SJSA1 (cell line): ENCODE measurements at places on chromosomes 11 and 22. TPM values are rescaled to one million over a fixed set of nuclear protein-coding genes. Genes with fewer than 3 reads are reported as not detected.

The APOBEC3F gene
- 2.6 and 3.8 TPM in 2 replicates for total RNA-seq

The NCAPH2 gene
- 106 and 113 TPM in 2 replicates for total RNA-seq

The TENM4 gene
- not detected in 2 replicates for total RNA-seq

The RPLP2 gene
- 504 and 706 TPM in 2 replicates for total RNA-seq

The IGHMBP2 gene
- total RNA-seq = 16.4 and 30.2 TPM in 2 replicates

The ELP4 gene
- 21.4 and 33.8 TPM in 2 replicates for total RNA-seq

The MMP1 gene
- total RNA-seq = 0.29 and 1.1 TPM in 2 replicates

DNA sequence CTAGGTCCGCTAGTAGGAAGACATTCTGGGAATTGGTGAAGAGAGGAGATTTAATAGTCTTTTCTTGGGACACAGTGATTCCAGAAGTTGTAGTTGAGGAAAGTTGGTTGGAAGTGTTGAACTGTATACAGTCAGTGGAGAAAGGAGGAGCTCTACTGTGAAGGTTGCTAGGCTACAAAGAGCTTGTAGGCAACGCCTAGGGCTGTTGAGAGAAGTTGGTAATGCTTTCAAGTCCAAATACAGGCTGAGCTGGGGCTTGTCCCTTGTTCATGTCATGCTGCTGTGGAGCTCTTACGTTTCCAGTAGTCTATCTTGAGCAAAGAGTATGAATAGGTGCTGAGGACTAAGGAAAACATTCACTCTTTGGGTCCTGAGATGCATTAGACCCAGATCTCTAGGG is 1.1 kb downstream of the TBCEL start:
- peak overlapping the region; percentile 72 for H3K4me3 ChIP-seq
- DNase-seq = no peak
- no peaks in the 10 kb centered on the region for H3K36me3 ChIP-seq
- H3K4me1 ChIP-seq = peaks cover 7% of the 10 kb centered on the region
- no peaks in the 10 kb centered on the region for H3K27me3 ChIP-seq

DNA sequence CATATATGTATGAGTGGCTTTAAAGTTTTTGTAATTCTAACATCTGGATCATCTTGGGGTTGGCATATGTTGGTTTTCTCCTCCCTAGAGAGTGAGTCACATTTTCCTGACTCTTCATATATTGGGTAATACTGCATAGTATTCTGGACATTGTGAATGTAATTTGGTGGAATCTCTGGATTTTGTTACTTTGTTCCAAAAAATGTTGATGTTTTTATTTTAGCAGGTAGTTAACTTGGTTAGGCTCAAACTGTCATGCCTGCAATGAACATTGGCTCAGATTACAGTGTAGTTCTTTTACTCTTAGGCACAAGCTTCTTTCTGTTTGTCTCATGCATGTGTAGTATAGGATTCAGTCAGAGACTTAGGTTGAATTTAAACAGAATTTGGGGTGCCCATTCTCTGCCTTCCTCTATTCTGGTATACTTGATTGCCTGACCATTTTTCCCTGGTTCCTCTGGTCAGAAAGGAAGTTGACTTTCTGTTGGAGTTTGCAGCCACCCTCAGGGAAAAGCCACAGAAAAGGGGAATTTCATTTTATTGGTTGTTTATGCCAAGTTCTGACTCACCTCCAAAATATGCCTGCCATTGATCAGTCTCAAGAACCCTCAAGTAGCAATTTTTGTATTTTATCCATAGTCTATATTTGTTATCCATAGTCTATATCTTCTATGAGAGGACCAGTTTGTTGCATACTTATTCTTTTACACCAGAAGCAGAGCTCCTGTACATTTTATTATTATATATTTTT is 151.7 kb downstream of the UVRAG start:
- H3K27ac ChIP-seq = no peak overlapping the region
- no peak for DNase-seq
- H3K27me3 ChIP-seq = no peaks in the 10 kb centered on the region
- no peaks in the 10 kb centered on the region for H3K36me3 ChIP-seq
- H3K4me1 ChIP-seq = peaks cover 8% of the 10 kb centered on the region

DNA sequence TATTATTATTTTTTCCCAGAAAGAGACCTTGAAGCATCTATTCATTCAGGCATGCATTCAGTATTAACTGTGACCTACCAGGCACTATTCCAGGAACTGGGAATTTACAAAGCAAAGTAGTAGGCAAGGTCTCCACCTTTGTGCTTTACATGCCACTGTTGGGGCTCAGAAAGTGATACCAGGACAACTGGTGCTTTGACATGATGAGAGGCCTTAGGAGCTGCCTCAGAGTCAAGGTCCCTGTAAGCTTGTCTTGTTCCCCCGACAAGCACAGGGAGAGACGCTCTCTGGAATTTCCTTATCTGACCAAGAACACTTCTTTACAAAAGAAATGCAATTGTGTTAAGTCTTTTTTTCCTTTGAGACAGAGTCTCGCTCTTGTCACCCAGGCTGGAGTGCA is 2.3 kb upstream of the HMOX1 start:
- peaks cover 7% of the 10 kb centered on the region for H3K36me3 ChIP-seq
- peaks cover 34% of the 10 kb centered on the region for H3K4me1 ChIP-seq
- no peaks in the 10 kb centered on the region for H3K27me3 ChIP-seq
- no peak overlapping the region for H3K4me3 ChIP-seq

DNA sequence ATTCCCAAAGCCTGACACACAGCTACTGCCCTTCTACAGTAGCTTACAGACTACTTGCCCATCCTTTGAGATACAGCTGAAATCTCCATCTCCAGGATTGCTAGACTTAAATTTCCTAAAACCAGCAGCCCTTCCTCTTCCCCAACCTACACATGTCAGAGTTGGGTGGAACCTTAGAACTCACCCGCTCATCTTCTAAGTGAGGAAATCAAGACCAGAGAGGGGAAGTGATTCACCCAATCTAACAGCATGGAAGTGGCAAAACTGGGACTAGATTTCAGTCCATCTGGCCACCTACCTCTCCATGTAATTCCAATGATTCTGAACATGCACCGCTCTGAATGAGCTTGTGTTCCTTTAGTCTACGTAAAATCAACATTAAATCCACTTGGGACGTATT is 1.0 kb upstream of the TMEM86A start:
- H3K27me3 ChIP-seq = no peaks in the 10 kb centered on the region
- H3K4me3 ChIP-seq = no peak overlapping the region
- no peak overlapping the region for H3K27ac ChIP-seq
- no peaks in the 10 kb centered on the region for H3K36me3 ChIP-seq

GRCh38 chr11:79352349-79352703 is 88.5 kb downstream of the TENM4 start:
- H3K27ac ChIP-seq = no peak overlapping the region
- H3K4me3 ChIP-seq = no peak overlapping the region
- H3K4me1 ChIP-seq = no peaks in the 10 kb centered on the region
- H3K27me3 ChIP-seq = no peaks in the 10 kb centered on the region
- H3K36me3 ChIP-seq = no peaks in the 10 kb centered on the region

DNA sequence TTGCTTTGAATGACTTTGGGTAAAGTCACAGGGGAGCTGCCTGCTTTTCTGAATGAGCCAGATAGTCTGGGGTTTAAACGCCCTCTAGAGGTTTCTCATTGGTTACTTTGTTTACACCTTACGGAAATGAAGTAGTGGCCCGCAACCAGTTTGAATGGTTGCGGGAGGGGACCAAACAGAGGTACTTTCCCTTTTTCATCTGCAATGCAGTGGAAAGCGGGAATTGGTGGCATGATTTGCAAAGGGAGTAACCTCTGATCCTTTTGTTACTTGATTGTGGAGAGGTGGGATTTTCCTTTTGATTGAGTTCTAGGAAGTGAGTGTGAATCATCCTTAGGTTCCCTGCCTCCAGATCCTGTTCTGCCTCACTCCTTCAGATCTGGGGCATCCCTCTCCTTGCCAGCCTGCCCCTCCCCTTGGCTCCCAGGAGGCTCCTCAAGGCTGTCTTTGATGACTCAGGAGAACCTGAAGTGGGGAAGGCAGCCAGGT is 15.9 kb upstream of the GLYATL1 start:
- 0 out of 2 replicates have a peak, but pooled peaks cover 3% of the 10 kb centered on the region for H3K27me3 ChIP-seq
- no peak overlapping the region for H3K4me3 ChIP-seq
- no peak overlapping the region for H3K27ac ChIP-seq
- H3K4me1 ChIP-seq = peaks cover 12% of the 10 kb centered on the region
- DNase-seq = no peak
